ENCODE measurements at places on chromosomes 3 and 15. TPM values are rescaled to one million over a fixed set of nuclear protein-coding genes. Genes with fewer than 3 reads are reported as not detected.
A peak's percentile ranks its signal among the peaks of the same experiment; 100 is the strongest.

GRCh38 chr3:83882701-83883100 lies 1076.1 kb upstream of the CADM2 start:
- no peak for ATAC-seq

DNA sequence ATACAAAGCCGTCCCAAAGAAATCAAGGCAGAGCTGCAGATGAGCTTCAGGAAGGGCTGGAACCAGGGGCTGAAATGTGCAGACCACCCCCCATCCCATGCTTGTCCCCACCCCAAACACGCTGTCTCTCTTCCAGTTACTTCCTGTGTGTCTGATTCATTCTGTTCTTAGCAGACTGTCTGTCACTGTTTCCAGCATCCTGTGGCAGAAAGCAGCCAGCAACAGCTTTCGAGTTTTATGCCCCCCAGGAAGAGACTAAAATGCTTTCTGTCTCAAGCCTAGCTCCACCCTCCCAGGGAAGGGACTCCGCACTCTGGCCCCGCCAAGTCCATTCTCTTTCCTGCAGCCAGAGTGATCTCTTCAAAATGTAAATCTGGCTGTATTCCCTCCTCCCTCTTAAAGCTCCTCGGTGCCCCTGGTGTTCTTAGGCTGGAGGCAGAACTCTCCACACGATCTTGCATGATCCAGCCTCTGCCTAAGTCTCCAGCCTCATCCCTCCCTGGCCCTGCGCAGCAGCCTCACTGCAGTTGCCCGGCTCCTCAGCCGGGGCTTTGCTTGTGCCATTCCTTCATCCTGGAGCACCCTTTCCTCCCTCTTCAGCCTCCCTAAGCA lies 41.5 kb downstream of the HRH1 start:
- peak; percentile 82 for ATAC-seq

Gene ISL2
- total RNA-seq = 14.1 TPM

Gene PROK2
- total RNA-seq = not detected

DNA sequence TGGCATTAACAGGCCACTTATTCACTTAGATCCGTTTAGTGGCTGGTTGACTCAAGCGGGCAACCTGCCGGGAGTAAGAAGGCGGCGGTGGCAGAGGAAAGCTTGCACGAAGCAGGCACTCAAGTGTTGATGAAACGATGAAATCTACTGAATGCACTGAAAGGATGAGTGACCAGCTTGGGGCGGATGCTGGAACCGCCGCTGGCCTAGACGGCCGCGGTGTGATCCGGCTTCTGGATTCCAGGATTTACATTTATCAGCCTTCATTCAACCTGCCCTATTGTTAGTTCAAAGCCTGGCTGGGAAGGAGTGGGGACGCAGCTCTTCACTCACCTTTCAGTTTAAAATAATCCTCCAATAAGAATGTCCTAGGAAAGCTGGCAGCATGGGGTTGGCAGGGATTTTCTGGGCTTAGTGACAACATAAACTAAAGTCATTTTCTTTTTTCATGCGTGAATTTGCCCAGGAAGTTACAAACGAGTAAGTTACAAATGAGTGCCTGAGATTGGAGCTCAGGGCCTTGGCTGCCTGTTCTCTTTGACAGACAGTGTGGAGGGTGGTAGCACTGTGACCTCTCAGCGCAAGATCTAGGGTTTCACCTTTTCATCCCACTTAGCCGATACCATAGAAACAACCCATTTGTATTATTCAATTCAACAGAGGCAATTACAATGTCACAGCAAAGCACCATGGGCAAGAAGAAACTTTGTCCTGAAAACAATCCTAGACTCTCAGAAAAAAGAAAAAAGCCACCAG lies 1.1 kb upstream of the PLCH1 start:
- ATAC-seq = peak; percentile 40

- no peak for ATAC-seq
Observed at GRCh38 chr3:25849641-25850385, 59.9 kb downstream of the OXSM start.

DNA sequence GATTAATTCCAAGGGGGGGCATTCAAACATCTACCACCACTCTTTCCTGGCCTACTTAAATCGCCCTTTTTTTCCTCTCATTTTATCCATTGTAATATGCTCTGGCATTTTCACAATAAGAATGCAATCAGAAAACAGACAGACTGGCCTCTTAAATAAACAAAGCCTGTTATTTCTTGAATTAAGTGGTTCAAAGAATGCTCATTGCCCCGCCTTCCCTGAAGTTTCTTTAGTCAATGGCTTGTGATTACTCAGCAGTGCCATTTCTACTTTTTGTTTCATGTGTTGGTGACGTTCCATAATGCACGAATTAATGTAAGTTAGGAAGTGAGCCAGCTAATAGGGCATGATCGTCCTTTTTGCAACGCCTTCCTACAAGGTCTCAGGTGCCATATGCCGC lies 68.0 kb downstream of the FBN1 start:
- ATAC-seq = no peak

GRCh38 chr3:127733781-127734180 lies 61.0 kb downstream of the ABTB1 start:
- ATAC-seq = no peak

Gene UNC13C
- 1.3 TPM for total RNA-seq

DNA sequence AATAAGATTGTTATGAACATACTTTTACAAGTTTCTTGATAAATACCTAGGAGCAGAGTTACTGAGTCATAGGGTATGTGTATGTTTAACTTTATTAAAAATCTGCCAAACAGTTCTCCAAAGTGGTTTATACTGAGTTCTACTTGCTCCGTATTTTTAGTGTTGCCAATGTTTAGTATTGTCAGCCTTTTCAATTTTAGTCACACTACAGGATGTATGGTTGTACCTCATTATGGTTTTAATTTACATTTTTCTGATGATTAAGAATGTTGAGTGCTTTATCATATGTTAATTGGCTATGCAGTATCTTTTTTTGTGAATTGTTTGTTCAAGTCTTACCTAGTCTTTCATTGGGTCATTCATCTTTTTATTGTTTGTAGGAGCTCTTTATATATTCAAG lies 4.3 kb downstream of the TMOD3 start:
- no peak for ATAC-seq
